Right renal pelvis (tissue), 4 donors: ENCODE measurements at places on chromosomes 1 and 21. TPM values are rescaled to one million over a fixed set of nuclear protein-coding genes. Genes with fewer than 3 reads are reported as not detected.
A peak's percentile ranks its signal among the peaks of the same experiment; 100 is the strongest.

- no peak for DNase-seq
Measured at GRCh38 chr1:31408788-31409318, 4.2 kb upstream of the SERINC2 start.

- DNase-seq, result no peak
Measured at GRCh38 chr1:156115514-156116374, 1.2 kb downstream of the LMNA start.

The AIRE gene
- polyA plus RNA-seq, result 0.49 TPM

- no peak for DNase-seq
Measured at GRCh38 chr1:28266920-28267322, 7.6 kb downstream of the SESN2 start.

- DNase-seq, result no peak
Measured at GRCh38 chr1:14037101-14037847, 337.3 kb downstream of the PRDM2 start.

- no peak for DNase-seq
Measured at GRCh38 chr1:10544239-10544638, 69.5 kb downstream of the PEX14 start.

GRCh38 chr1:201406831-201407406 lies 7.8 kb upstream of the LAD1 start:
- DNase-seq, result no peak

DNA sequence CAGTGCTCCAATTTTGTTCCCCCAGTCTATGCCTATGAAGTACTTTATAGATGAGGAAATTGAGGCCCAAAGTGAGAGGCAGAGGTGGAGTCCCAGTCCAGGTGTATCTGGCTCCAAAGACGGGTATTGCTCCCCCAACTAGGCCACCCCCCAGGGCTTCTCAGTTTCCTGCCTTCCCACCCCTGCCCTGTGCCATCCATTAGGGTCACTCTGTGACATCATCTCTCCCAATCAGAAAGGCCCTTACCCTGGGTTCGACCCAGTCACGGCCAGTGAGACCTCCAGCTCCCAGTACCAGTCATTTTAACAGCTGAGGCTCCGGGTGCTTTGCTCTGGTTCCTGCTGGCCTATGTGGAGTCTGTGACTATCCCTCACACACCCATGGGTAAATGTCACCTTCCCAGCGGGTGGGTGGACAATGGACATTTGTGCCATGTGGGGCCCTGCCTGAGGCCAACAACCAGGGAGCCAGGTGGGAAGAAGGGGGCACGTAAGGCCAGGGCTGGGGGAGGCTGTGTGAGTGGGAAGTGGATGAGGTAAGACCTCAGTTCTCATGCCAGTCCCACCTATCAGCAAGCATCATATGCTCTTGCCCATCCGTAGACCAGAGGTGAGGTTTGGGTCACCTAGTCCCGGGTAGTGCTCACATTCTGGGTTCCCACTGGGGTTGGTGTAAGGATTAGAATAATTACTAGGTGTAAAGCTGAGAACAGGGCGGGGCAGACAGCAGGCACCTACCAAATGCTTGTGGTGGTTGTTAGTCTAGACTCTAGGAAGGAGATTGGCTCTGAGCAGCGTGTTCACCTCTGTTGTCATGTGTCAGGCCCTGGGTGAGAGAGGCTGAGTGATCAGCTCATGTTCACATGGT lies 685.9 kb downstream of the MATN1 start:
- no peak for DNase-seq

The CELA2A gene
- polyA plus RNA-seq, result 0.09 TPM

DNA sequence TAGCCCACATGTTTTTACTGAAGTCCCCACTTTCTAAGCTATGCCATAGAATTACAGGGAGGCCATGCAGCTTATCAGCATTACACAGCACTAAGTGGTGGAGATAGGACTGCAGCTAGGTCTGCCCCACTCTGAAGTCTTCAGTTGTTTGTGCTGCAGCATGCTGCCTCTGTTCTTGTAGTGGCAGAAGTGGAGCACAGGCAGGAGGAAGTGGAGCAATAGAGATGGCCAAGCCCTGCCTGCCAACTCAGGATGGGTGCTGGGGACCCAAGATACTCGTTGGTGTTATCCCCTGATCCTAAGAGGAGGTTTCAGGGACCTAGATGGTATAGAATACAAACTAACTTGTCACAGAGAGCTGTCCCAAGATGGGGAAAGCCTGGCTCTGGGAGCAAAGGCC lies 12.9 kb downstream of the MRPL37 start:
- DNase-seq, result no peak

DNA sequence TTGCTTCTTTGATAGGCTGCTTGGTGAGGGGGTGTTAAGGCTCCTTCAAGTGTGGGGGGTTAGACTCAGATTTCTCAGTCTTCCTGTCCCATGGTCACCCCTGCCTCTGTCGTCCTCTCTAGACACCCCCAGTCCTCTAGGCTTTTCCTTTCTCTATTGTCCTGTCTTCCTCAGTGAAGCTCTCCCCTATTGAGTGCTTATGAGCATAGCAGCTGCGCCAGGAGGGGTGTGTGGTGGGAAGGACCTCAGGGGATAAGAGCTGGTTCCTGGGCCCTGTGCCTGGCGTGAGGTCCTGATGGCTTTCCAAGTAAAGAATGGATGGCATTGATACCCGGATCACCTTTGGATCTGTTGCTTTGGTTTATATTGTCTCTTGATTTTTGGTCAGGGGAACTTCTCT lies 69.1 kb downstream of the DIP2A start:
- DNase-seq, result no peak

DNA sequence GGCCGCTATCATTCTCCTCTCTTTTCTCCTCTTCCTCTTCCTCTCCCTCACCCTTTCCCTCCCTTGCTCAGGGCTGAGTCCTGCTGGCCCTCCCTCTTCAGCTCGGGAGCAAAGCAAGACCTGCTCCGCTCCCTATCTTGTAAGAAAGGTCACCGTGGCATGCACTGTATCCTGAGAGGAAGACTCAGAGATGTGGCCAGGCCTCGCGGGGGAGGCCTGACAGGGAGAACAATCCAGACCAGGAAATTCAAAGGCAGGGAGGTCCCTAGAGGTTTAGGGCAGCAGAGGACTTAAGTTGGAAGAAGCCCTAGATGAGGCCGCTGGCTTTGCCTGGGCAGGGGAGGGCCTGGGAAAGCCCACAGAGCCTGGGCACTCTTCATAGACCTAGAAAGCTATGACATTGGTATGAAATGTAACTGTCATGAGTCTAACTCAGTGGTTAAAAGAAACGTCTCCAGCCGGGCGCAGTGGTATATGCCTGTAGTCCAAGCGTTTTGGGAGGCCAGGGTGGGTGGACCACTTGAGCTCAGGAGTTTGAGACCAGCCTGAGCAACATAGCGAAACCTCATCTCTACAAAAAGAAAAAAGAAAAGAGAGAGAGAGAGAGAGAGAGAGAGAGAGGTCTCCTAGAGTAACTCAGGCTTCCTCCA lies 14.6 kb upstream of the PTAFR start:
- DNase-seq, result no peak

The TMCC2 gene
- polyA plus RNA-seq, result 8.3 TPM

DNA sequence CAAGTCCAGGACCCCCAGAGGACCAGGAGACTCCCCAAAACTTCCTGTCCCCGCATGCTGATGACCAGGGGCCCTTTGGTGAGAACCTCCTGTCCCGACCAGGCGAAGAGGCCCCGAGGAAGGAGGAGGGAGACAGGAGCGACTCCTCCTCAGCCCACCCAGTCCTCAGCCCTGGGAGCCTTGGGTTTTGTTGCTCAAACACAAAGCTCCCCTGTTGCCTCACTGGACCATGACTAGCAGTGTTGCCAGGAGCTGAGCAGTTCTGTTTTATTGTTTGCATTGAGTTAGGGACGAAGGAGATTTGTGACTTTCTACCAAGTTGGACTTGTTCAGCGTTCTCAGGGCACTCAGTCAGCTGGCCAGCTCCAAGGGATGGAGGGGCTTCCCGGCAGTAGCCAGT lies 10.0 kb downstream of the UMODL1 start:
- no peak for DNase-seq

The TMEM269 gene
- polyA plus RNA-seq, result 0.85 TPM

The DCST2 gene
- polyA plus RNA-seq, result 2.1 TPM

GRCh38 chr1:207954104-207954503 lies 43.2 kb upstream of the CD34 start:
- DNase-seq, result no peak

- no peak for DNase-seq
Measured at GRCh38 chr1:64265141-64265540, 61.7 kb downstream of the UBE2U start.

The CELSR2 gene
- 38.3 TPM for polyA plus RNA-seq

DNA sequence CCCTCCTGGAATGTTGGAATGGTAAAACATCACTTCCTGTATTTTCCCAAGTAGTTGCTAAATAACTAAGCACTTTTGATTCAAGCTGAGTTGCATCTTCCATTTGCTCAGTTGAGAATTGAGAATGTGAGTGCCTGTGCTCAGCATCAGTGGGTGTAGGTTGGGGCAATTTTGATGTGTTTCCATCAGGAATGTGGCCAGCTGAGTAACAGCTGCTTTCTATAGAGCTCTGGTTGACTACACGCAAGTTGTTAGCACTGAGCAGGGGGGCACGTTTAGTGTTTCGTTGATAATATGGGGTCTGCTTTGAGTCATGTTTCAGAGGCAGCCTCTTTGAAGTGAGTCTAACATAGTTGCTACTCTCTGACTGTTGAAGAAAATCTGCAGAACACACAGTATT lies 41.5 kb downstream of the LRRC53 start:
- DNase-seq, result no peak

DNA sequence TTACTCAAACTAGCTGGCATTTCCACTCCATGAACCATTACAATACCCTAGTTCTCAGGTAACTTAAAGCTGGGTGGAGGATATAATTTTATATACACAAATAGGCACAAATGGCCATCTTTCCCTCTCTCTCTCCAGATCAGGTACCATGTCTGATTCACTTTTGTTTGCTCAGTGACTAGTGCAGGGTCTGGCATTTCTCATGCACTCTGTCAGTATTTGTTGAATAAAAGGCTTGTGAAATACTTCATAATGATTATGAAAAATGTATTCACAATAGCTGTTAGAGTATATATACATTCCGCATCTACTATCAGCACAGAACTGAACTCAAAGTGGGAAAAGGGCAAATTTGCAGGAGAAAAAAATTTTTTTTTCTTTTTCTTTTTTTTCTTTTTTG lies 510.2 kb upstream of the USP24 start:
- DNase-seq, result no peak

GRCh38 chr1:184860985-184861754 lies 106.5 kb upstream of the EDEM3 start:
- no peak for DNase-seq

The RNF223 gene
- polyA plus RNA-seq, result 0.32 TPM

The TTLL7 gene
- 4.4 TPM for polyA plus RNA-seq

DNA sequence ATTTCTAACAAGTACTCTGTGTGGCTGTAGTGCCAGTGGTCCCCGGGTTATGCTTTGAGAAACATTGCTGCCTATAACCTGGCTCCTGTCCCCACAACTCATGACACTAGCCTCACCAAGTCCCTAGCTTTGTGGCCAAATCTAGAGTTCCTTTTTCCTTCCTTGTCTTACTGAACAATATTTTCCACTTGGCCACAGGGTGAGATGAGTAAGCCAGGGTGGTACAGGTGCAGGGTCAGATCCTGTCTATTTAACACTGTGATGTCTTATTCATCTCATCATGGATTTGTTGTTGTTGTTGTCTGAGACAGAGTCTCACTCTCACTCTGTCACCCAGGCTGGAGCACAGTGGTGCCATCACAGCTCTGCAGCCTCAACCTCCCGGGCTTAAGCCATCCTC lies 18.6 kb downstream of the ARMH1 start:
- DNase-seq, result no peak

The CELA3A gene
- polyA plus RNA-seq, result not detected

The MEGF6 gene
- 15.6 TPM for polyA plus RNA-seq

The FCN3 gene
- polyA plus RNA-seq, result 1.8 TPM

GRCh38 chr1:30524840-30525617 lies 198.4 kb downstream of the MATN1 start:
- no peak for DNase-seq

DNA sequence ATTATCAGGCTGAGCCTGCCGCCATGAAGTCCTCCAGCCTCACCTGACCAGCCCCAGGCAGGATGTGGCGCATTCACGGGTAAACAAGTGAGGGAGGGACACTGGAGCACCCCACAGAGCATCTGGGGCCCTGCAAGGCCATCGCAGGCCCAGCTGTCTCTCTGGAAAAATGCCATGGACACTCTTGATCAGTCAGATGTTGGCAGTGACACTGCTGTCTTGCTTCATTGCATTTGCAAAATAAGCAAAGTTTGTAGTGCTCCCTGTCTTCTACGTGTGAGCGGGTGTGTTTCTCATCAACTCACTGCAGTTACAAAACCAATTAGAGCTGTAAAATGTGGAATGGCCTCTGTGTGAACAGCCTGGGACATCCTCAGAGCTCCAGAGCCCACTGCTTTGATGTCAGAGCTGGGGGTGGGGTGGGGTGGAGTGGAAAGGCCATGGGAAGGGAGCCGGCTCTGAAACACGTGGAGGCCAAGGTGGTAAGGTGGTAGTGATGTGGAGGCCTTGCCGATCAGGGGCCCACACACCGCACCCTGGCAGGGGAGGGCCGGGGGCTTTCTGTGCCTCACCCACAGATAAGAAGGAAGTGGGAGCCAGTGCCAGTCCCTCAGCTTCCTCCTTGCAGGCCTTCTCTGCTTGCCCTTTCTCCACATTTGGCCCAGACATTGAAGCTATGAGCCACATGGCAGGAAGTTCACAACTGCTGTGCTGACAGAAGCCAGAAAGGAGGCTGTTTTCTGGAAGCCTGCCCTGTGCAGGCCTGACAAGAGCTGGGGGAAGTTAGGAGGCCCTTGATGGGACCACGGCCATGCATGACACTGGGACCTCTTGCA lies 254.9 kb downstream of the RHOU start:
- peak; percentile 46 for DNase-seq

DNA sequence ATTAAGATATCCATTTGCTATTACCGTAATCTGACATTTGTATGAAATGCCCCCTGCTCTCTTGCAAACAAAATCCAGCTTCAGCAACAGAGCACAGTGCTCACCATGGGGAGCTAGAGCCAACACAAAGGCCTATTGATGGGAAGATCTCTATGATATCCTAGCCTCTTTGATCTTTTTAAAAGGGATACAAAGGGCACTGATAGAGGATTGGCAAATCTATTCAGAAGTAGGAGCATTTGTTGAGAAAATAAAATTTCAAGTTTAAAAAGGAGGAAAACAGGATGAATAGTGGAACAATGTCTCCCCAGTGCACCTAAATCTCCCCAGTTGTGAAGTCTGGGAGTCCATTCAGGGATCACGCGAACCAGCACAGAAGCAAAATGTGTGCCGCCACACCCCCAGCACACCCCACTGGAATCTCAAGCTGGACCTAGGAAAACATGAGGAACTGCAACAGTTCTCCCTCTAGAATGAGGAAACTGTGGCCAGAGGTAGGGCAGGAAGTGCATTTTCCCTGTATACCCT lies 32.2 kb downstream of the MRAP start:
- no peak for DNase-seq
